SK-MEL-5 (cell line): ENCODE measurements at places on chromosomes 7 and 10. TPM values are rescaled to one million over a fixed set of nuclear protein-coding genes. Genes with fewer than 3 reads are reported as not detected.

The AIFM2 gene
- total RNA-seq: 8.1 and 8.2 TPM in 2 replicates

The SRPK2 gene
- total RNA-seq: 59.8 and 67.1 TPM in 2 replicates

GRCh38 chr7:30310674-30311362 lies 26.4 kb downstream of the ZNRF2 start:
- no peak for DNase-seq

DNA sequence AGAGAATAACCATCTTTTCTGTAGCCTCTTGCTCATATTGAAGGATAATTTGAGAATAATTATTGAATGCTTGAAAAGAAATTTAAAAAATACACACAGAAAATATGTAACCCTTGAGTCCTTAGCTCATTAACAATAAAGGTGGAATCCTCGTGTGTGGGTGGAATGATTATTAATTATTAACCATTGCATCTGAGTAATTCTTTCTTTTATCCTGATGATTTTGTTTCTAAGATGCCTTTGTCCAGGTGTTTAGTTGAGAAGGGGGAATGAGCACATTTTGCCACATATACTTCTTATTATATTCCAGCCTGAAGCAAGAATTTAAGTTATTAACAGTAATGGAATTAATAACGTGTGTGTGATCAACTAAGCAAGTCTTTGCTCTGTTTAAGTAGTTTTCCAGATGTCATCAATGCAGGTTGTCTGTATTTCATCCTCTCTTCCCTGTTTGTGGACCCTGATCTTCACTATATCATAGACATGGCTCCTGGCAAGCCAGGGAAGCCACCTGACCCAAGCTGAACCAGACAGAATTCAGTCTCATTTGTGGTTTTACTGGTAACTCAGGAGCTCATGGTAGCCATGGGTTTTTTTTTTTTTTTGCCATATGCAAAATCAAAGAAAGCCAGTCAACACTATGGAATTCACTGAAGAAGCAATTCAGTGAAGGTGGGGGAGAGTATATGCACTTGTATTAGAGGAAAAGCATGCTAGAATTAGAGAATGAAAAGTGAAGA lies 144.3 kb downstream of the KIF20B start:
- DNase-seq: no peak
